ENCODE measurements at places on chromosomes 4 and X. TPM values are rescaled to one million over a fixed set of nuclear protein-coding genes. Genes with fewer than 3 reads are reported as not detected.

The DSPP gene
- not detected for total RNA-seq

The PRRG3 gene
- total RNA-seq, result not detected

The UGT2B11 gene
- not detected for total RNA-seq

The GLRA3 gene
- total RNA-seq, result not detected

The F8A3 gene
- total RNA-seq, result 9.3 TPM

- DNase-seq, result peak; percentile 24
Measured at GRCh38 chrX:150363561-150364346, 637 bp downstream of the MAMLD1 start.

- DNase-seq, result no peak
Measured at GRCh38 chr4:176193126-176193525, 2.3 kb downstream of the SPATA4 start.

- no peak for DNase-seq
Measured at GRCh38 chr4:1874201-1874600, 3.0 kb downstream of the NSD2 start.

DNA sequence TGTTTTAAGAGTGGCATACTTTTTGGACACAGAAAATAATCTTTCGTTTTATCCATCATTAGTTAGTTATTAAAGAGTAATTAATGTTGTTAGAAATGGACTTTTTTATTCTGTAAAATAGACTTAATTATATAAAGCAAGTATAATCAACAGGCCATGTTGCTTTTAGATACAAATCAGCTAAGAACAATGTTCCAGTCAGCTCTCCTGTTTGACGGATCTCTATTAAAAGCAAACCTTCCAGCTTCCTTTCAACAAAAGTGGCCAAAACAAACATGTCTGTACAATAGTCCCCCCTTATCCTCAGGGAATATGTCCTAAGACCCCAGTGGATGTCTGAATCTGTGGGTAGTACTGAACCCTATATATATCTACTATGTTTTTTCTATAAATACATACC, 4.9 kb upstream of the SLC10A4 start:
- no peak for DNase-seq

- no peak for DNase-seq
Measured at GRCh38 chr4:2646396-2647149, 109.6 kb downstream of the TNIP2 start.

Data from activated CD8-positive, alpha-beta T cell treated with anti-CD3 and anti-CD28 coated beads, Interleukin-2, amount 10 ng/mL, durations not matched to agents 7 days and 5 days (primary cell).